ENCODE measurements at places on chromosomes 5 and 9.

DNA sequence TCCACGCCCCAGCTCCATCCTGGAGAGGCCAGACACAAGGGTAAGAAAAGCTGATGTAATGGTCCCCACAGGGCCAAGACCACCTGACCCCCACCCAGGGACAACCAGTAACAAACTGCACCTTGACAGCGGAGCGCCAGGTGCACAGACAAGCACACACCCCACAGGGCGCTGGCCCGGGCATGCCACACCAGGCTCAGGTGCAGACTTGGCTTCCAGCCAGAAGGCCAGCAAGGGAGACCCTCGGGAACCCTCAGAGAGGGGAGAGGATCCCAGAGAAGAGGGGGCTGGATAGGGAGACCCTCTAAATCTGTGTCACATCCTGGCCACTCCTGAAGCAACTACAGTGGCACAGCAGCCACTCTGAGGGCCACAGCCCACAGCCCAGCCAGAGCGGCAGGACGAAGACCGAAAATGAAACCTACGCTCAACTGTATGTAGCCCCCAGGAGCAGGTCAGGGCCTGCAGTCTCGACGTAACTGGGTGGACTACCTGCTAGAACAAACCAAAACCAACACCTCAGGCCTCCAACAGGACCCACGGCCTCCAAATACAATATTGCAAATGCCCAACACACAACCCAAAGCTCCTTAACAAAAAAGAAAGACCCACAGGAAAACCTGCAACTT, 18.5 kb downstream of the CAMSAP1 start:
- no peak for DNase-seq

- no peak for DNase-seq
These were observed 107.4 kb upstream of the LARP1 start for GRCh38 chr5:154647761-154648145.

DNA sequence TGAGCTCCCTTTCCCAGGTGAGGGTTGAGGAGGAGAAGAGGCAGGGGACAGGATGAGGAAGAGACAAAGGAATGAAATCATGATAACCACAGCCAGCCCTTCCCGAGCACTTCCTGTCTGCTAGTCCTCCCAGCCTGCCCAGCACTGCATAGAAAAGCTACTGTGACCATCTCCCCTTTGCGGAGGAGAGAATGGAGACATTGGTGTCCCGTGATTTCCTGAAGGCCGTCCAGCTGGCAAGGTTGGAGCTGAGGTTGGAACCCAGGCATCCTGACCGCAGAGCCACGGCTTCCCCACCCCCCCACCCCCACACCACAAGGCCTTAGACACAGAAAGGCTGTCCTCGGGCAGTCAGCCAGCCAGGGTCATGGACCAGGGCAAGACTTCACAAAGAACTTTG, 131.1 kb upstream of the ICE1 start:
- no peak for DNase-seq

GRCh38 chr5:32562843-32563242, 22.5 kb upstream of the SUB1 start:
- DNase-seq: no peak

DNA sequence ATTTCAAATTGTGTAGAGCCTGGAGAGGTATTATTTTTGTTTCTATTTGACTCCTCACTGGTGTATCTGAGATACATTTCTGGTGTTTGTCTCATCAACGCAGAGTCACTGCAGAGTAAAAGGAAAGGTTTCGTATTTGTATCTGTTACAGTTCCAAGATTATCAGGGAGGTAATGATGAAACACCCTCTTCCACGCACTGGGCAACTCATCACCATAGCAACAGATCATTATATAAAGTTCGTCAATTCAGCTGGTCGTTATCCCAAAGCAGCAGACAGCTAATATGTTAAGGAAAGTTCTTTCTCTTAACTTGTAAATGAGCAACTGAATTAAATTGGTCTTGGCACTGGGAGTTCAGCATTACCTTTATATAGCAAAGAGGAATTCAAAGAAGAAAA, 513.5 kb downstream of the MTRR start:
- DNase-seq: no peak

- DNase-seq: no peak
These were observed 49.5 kb upstream of the SARDH start for GRCh38 chr9:133787754-133788025.

DNA sequence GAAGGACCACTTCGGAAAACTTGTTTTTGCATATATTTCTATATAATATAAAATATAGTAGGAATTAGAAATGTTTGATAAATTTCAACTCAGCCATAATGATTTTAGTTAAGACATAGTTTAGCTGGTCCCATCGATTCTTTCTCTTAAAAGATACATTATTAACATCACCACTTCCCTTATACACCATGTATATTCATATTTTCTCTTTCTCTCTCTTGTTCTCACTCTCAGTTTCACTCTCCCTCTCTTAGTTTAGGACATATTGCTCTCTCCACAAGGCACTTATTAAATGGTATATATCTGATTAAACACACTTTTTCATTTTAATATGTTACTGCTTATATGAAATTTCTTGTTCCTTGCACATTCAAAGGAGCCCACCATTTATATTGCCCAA, 90.1 kb upstream of the RASEF start:
- no peak for DNase-seq

DNA sequence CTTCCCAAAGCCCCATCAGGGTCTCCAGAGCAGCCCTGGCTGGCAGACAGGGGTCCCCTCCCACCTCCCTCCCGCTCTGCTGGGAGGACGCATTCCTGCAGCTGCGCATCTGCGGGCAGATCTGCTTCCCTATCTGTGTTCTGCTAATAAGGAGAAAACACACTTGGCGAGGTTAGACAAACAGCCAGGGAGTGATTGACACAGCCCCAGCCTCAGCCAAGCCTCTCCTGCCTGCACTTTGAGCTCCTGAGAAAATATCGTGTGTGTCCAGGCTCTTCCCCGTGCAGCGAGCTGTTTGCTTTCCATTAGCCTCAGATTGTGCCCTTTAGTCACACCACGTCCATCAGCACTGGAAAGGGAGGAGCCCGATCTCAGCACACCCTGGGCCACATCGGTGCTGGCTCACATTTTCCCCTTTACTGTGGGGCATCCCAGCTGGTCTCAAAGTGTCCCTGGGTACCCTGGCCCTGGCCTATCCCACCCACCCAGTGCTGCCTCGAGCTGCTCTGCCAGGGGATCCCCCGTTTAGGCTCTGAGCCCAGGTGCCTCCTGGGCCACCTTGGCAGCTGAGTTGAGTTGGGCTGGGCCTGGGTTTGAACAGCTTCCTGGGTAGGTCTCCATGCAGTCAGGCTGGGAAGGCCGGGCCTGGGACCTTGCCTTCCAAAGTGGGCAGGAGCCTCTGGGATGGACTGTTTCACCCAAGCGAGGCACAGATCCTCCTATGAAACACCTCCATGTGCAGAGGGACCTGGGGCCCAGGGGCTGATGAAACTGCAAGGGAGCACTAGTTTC, 61.1 kb downstream of the BARX1 start:
- DNase-seq: no peak

DNA sequence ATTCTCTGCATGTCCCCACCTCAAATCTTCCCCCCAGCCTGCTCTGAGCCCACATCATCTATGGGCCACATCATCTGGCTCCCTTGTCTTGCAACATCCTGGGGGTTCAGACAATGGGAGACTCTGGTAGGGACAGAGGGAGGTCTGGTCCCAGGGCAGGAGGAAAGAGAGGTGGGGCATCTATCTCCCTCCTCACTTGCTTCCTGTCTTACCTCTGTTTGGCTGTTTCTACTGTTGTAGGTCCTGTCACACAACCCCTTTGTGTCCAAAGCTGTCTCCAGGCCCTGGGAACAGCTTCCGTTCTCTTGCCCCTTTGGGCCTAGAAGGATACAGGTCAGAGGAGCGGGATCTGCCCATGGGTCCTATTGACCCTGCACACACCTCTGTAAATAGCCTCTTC, 227.2 kb downstream of the NSG2 start:
- DNase-seq: no peak

- DNase-seq: no peak
These were observed 198.3 kb downstream of the SREK1 start for GRCh38 chr5:66342341-66342880.

DNA sequence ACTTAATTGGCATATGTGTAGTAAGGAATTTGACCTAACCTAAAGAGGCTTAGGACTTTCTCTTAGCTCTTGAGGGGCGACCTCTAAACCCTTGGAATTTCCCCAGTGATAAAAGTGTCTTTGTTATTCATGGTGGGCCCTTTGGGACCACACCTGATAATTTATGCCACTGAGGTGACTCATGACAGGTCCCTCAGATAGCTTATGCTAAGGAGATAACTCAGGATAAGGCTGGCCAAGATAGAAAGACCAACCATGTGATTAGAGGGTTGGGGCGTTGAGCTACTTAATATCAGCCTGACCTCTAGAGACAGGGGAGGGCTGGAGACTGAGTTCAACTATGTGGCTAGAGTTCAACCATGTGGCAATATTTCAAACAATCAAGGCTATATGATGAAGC, 218.1 kb downstream of the AP3B1 start:
- DNase-seq: no peak

- peak; percentile 2 for DNase-seq
These were observed 28.8 kb downstream of the PDE8B start for GRCh38 chr5:77239126-77239741.

GRCh38 chr5:168123631-168124528, 167.6 kb upstream of the WWC1 start:
- DNase-seq: no peak

GRCh38 chr5:120464627-120465435, 731 bp downstream of the PRR16 start:
- DNase-seq: no peak

DNA sequence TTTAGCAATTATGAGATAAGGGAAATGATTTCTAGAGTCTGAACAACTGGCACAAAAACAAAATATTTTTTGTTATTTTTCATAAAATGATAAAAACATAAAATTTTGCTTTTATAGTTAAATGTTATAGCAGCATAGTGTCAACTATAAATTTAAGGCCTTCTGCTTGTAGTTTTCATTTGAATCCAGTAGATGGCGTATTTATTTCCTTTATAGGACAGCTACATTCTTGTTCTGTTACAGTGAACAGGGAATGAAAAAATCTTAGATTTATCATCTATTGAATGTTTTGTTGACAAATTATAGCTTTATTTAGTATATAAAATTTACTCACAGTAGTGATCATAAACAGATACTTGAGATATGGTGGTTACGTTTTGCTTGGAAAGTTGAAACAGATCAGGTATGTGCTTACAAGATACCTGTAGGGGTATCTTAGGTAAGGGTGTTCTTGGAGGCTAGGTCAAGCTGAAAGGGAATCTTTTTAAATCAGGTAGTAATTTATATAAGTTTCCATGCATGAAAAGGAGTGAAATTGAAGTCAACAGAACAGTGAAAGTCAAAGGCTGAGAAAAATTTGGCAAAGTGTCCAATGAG, 239.3 kb upstream of the GRIN3A start:
- DNase-seq: no peak

GRCh38 chr9:83433846-83434245, 104.4 kb downstream of the FRMD3 start:
- peak; percentile 69 for DNase-seq

DNA sequence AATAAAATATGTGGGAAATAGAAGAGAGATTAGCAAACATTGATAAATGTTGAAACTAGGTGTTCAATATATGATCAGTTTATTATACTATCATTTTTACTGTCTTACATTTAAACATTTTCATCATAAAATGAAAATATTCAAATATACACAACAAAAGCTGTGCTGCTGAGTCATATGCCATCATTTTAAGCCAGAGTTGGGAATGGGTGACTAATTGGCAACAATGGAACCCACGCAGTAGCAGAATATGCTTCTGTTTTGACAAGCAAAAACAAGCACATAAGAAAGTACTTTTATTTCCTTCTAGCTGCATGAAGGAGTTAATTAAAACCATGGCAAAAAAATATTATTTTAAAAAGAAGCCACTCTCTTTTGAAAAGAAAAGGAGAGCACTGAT, 340.0 kb upstream of the EDIL3 start:
- DNase-seq: no peak

DNA sequence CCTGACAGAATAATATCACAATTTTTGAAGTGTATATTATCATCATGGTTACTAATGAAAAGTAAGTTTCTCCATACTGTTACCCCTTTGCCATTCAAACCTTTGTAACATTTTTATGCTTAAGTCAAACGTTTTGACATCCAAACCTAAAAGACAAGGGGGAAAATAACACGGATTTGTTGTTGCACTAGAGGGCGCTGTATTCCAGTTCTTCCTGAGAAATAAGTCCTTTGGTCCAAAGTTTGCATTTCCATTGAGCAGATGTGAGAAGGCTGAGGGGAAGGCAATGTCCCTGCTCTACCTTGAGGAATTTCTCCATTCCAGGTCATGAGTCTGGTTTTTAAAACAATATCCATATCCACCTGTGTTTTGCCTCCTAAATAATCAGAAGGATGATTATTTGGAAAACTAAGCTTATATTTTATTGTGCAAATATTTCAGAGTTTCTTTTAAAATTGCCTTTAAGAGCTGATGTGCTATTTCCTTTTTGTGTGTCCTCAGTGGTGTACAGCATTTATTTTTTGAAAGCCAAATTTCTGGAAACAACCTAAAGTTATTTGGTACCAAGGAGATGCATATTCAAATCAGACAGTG, 9.7 kb downstream of the LECT2 start:
- peak; percentile 11 for DNase-seq

GRCh38 chr5:1658665-1659064, 134.9 kb upstream of the LPCAT1 start:
- DNase-seq: no peak

GRCh38 chr9:73738741-73739530, 587.3 kb downstream of the ANXA1 start:
- no peak for DNase-seq

GRCh38 chr5:135997673-135998335, 31.0 kb upstream of the TGFBI start:
- DNase-seq: no peak

DNA sequence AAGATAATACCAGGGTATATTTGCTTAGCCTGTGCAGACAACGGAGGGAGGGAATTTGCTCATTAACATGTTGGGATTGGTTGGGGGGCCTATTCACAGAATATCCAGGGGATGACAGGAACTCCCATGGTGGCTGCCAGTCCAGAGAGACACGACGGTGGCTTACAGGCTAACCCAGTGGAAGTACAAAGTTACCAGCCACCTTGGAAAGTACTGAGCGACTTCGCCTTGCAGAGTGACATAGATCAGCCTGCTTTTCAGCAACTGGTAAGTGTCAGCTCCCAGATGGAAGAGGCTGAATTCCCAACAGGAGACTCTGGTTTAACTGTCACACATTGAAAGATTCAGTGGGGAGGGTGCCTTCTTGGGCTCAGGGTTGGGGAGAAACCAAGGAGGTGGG, 7.9 kb downstream of the ISL1 start:
- DNase-seq: no peak

GRCh38 chr5:135710045-135710675, 124.3 kb upstream of the SLC25A48 start:
- no peak for DNase-seq

GRCh38 chr5:31362931-31363568, 168.8 kb downstream of the DROSHA start:
- no peak for DNase-seq

GRCh38 chr9:113966394-113966793, 90.3 kb downstream of the ZNF618 start:
- DNase-seq: no peak

DNA sequence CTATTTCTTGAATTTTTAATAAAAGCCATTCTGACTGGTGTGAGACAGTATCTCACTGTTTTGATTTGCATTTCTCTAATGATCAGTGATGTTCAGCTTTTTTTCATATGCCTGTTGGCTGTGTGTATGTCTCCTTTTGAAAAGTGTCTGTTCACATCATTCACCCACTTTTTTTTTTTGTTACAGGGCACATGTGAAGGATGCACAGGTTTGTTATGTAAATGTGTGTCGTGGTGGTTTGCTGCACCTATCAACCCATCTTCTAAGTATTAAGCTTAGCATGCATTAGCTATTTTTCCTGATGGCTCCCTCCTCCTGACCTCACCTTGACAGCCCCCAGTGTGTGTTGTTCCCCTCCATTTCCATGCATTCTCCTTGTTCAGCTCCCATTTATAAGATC, 39.3 kb upstream of the IFNE start:
- DNase-seq: no peak

Data from HL-60 (cell line).